Activated CD8-positive, alpha-beta memory T cell treated with anti-CD3 and anti-CD28 coated beads, Interleukin-2, amount 50 U/mL, for 4 hours (primary cell): ENCODE measurements at places on chromosomes 16 and 17.

DNA sequence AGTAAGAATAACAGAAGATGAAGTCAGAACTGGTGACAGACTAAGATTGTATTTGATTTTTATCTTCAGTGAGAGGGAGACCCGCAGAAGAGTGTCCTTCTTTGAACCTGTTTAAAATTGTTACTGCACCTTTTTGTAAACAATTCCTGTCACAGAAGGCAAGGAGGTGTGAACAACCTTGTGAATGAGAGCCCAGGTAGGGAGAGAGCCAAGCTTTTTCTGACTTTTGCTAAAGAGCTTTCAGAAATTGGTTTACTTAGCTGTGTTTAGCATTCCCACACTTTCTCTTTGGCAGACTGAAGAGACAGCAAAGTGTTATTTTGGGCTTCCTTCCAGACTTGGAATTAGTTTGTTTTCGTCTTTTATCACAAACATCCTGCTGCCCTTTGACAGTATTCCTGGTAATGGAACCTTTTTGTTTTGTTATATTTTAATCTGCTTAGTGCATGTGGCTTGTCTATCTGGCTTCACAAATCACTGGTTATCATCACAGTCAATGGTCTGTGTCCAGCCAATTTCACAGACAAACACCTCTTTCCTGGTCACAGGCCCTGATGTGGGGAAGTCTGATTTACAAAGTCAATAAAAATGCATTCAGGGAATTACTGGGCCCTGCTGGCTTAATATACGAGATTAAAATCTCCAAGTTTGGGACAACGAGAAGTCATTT lies 85.7 kb upstream of the HS3ST2 start:
- no peak for DNase-seq

GRCh38 chr16:76976756-76977155 lies 214.2 kb upstream of the MON1B start:
- no peak for DNase-seq

- no peak for DNase-seq
Observed at GRCh38 chr16:5619304-5619703, 521.7 kb upstream of the EEF2KMT start.

GRCh38 chr17:6596511-6596910 lies 40.2 kb upstream of the PITPNM3 start:
- no peak for DNase-seq

DNA sequence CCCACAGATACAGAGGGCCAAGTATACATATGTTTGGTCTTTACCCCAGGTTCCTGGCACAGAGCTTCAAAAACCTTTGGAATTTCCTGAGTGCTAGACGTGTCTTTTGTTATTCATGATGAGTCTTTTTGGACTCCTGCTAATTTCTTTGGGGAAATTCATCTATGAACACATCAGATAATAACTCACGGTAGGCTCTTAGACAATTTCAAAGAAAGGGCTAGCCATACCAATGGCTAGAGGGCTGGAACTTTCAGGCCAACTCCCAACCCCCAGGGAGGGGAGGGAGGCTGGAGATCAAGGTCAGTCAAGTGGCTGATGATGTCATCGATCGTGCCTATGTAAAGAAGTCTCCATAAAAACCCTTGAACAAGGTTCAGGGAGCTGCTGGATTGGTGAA lies 101.9 kb downstream of the STX8 start:
- DNase-seq = no peak
